Motor neuron (in vitro differentiated cells): ENCODE measurements at places on chromosomes 6 and 20. TPM values are rescaled to one million over a fixed set of nuclear protein-coding genes. Genes with fewer than 3 reads are reported as not detected.

GRCh38 chr6:3912361-3913076 is 63.3 kb downstream of the FAM50B start:
- peak; percentile 8 for ATAC-seq

GRCh38 chr6:50891290-50891689 is 72.6 kb downstream of the TFAP2B start:
- ATAC-seq: no peak

GRCh38 chr6:157157258-157157657 is 166.1 kb downstream of the TMEM242 start:
- no peak for ATAC-seq

DNA sequence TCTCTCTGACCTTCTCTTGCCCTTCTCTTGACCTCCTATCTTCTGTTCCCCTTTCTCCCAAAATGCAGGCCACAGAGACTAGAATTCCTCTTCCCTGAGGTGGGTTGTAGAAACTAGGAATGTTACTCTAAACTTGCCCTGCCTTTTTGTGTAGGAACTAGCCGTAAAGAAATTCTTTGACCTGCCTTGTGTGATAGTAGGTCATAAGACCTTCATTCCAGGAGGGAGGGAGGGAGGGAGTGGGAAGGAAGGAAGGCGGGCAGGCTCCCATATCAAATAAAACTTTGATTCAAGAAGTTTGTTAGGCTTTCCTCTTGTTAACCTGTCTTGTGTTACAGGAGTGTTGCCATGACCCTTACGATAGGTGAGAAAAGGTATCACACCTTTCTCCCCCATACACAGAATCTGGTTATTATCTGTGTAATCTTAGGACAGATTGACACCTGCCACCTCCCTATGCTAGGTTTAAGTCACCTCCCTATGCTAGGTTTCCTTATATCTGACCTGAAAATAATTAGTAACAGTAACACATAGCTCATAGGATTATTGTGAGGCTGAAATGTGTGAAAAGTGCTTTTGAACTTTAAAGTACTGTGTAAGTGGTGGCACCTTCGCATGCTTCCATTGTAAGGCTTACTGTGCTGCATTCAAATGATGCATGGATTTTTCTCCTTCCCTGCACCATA is 32.6 kb upstream of the FUCA2 start:
- ATAC-seq: no peak

- no peak for ATAC-seq
Measured at GRCh38 chr6:108671175-108671574, 110.5 kb downstream of the FOXO3 start.

DNA sequence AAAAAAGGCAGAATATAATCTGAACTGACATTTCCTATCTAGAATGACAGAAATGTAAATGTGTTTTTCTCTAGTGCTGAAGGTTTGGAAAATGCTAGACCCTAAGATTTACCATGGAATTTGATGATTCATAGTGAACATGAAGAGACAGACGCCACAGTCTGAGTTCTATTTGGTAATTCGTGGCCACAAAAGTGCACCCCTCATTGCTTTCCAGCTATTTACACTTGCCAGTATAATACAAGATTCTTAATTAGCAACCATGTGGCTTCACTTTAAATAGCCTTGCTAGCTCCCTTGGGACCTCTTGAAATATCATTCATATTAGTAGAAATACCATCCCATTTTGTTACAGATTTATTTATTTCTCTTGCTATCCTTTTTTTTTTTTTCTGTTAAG is 636.8 kb downstream of the PRKN start:
- ATAC-seq: no peak

DNA sequence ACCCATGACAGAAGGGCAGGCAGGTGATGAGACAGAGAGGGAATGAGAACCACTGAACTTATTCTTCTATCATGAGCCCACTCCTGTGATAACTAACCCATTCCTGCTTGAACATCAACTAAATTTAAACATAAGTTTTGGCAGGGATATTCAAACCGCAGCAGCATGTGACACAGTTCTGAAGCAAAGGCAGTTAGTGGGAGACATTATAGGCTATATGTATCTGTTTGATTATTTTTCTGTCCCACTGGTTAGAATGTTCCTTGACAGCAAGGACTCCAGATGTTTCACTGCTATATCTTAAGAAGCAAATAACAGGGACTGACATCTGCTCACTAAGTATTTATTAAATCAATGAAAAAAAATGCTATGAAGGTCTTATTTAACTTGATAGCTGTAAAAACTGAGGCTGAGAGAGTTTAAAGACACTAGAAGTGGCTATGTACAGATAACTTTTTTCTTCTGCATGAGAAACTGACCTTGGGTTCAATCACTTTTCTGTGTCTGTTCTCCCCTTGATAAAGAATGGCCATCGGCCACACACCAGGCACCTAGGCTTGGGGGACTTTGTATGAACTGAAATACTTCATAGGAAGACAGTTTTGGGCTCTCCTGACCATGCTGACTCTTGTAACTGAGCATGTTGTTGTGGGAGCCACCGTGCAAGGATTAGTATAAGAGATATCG is 90.9 kb downstream of the CEP162 start:
- no peak for ATAC-seq

DNA sequence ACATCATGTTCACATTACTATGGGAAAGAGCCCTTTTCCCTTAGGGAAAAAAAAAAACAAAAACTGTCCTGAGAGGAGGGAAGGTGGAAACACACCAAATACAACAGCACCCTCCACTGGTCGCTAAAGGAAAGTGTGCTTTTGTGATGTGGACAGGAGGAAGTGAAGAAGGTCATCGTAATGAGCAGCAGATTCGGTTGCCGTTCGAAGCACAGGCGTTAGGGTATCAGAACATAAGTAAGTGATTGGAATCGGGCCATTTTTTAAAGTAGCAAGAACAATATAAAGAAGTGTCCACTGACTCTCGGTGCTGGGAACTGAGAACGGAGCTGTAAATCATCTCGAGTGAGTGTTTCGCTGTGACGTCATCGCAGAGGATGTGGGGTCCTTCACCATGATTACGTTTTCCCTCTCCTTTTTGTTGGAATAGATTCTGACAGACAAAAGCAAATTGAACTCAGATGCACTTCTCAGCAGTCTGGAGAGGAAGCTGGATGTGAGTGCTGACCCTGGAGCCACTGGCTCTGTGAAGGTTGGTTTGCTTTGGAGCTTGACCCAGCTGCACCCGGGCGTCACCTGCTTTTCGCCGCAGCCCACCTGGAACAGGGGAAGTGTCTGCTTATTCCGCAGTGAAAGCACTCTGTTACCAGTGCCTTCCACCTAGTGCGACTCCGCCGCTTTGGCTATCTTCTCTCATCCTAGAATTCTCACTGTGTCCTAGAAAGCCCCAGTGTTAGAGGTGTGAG is 203.6 kb upstream of the GMDS start:
- ATAC-seq: peak; percentile 83

DNA sequence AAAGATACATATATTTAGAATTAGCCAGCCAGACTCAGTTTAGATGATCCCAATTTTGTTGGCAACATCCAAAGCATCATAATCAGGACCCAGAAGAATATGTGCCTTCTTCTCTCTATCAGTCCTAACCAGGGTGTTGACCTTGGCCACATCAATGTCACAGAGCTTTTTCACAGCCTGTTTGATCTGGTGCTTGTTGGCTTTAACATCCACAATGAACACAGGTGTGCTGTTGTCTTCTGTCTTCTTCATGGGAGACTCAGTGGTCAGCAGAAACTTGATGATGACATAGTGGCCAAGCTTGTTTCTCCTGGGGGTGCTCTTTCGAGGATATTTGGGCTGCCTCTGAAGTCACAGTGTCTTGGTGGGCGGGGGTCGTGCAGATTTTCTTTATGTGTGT is 84.9 kb downstream of the MKKS start:
- ATAC-seq: no peak

DNA sequence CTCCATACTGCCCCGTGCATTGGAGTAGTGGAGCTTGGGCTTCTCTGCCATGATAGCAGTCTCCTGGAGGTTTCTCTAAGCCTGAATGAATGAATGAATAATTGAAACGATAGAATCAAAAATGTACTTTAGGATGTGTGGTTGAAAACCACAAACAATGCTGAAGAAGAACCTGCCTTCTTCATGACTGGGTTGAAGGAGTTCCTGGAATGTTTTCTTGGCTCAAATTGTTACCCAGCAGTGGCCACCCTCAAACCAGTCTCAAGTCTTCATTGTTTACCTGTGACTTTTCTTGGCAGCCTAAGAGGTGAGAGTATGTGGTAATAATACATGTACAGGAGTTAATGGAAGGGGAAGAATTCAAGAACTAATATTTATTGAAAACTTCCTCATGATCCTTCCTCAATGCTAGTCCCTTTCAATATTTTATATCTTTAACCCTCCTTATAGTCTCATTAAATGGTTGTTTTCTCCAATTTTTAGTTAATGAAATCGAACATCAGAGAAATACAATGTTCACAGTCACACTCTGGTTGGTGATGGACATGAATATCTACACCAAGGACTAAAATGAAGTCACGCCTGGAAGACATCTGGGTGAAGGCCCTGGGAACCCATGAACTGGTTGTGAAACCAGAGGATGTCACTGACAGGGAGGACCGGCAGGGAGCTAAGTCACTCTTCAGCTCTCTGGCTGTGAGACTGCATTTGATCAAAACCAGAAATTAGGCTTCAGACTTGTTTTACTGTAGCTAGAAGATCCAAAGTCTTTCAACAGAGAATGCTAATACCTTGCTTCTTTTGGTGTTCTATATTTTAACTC is at the start of gene GSTA5:
Gene GSTA5, minus strand, starts transcription at position 51 of the 823 bp plus-strand sequence.
- ATAC-seq: peak; percentile 37

- no peak for ATAC-seq
Measured at GRCh38 chr20:44400970-44401769, 45.7 kb downstream of the HNF4A start.

DNA sequence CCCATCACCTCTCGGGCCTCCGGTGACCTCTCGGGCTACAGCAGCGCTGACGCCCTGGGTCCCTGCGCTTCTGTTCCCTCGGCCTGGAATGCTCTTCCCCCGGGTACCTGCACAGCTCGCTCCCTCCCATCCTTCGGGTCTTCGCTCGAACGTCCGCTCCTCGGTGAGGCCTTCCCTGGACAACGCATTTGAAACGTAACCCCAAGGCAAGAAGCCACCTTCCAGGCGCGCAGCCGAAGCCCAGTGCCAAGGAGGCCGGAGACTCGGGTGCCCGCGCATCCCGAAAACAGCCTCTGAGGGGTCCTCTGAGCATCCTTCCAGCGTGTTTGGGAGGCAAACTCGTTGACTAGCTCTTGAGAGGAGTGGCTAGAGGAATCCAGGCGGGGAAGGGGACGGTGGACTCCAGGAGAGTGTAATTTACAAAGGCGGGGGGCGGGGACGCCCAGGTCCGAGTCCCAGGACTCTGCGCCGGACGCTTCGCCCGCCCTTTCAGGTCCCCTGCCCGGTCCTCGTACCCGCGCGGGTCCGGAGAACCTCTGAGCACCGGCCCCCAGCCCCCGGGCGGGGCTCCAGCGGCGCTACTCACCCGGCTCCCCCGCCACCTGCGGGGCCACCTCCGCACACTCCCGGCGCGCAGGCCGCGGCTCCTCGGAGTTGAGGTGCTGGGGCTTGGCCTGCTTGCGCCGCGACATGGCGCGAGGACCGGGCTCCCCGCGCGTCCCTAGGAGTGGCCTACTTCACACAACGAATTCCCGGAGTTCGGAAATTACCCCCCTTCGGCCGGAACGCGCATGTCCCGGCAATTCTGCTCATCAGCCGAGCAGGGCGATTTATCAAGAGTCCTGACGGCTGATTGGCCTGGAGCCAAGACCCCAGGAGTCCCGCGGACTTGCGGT is 86.8 kb downstream of the ZFP64 start:
- ATAC-seq: peak; percentile 70

GRCh38 chr20:1435337-1435699 is 31.3 kb downstream of the NSFL1C start:
- no peak for ATAC-seq

DNA sequence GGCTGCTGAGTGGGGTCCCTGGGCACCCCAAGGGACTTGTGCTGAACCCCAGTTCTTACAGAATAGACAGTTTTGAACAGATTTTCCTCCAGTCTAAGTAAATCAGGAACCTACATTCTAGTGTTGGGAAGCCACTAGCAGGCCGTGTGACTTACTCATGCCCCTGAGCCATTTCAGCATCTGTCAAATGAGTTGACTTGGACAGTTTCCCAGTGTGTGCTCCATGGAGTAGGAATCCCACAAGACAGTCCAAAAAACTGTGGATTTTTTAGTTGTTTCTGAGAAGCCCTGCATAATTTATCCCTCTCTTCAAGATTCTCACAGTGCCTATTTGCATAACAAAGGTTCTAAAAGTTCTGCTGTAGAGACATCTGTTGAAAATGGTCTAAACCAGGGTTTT is 2.1 kb downstream of the GABRR2 start:
- ATAC-seq: peak; percentile 25

GRCh38 chr6:137206577-137206976 is 12.6 kb downstream of the IFNGR1 start:
- ATAC-seq: no peak

DNA sequence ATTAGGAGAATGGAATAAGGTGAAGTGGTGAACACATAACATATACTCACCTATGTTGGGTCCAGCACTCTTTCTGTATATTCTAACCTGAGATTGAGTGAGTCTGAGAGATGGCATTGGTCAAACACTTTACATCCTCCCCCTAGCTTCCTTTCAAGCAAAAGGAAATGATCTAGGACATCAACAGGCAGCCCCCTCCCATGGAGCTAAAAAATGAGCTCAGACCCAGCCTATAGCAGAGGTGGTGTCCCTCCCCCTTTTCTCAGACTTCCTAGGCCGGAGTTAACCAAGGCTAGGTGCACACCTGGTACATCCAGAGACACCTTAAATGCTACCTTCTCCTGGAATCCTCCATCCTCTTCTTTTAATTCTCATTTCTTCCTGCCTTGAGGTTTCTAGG is 5.5 kb upstream of the SDC4 start:
- ATAC-seq: no peak

DNA sequence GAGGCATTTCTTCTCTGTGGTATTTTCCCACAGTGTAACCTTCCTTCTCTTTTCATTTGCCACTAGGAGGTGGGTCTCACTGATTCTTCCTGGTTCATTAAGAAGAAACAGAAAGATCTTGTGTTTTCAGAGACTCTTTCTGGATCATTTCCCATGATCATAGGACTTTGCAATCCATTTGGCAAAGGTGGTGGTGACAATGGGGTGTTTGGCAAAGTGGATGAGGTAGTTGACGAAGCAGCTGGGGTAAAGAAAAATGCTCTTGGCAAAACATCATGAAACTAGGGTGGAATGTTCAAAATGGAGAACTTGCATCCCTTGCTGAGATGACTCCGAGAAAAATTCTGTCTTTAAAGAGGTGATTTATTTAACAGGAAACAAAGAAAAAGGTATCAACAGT is 50.6 kb downstream of the TRAF3IP2 start:
- ATAC-seq: no peak

Gene NKAIN4
- 0.87 TPM in 1 of 2 replicates, not detected in the other for total RNA-seq

Gene C6orf132
- total RNA-seq: 1.00 and 1.1 TPM in 2 replicates

Gene PI3
- 11.0 and 46.2 TPM in 2 replicates for total RNA-seq

Gene SYNDIG1
- total RNA-seq: 11.3 and 11.9 TPM in 2 replicates

Gene C6orf15
- not detected in 2 replicates for total RNA-seq

Gene TULP1
- not detected in 2 replicates for total RNA-seq

Gene VIP
- not detected in 2 replicates for total RNA-seq

Gene PAK5
- total RNA-seq: 19.3 and 21.7 TPM in 2 replicates

Gene SEL1L2
- total RNA-seq: not detected in 2 replicates

Gene SYNJ2
- 2.1 and 2.3 TPM in 2 replicates for total RNA-seq

Gene RNF144B
- total RNA-seq: 4.3 and 4.4 TPM in 2 replicates
